ENCODE measurements at places on chromosomes 11 and 22.

DNA sequence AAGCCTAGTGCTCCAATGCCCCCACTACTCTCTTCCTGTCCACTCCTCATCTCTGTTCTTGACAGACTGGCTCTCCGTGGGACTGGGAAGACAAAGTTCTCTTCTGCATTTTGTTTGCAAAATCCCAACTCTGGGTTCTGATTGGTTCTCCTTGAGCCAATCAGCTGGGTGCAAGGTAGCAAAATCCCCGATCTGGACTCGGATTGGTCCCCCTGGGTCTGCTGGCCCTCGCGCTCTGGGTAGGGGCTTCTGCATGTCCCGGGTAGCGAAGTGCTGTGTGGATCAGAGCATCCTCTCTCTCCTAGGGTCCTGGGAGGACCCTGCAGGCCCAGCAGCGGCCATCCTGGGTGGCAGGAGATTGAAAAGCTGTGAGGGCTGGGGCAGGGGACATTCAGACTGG lies 22.3 kb upstream of the A4GALT start:
- DNase-seq = no peak

GRCh38 chr11:33476945-33477606 lies 219.9 kb downstream of the HIPK3 start:
- no peak for DNase-seq

GRCh38 chr22:21832291-21833290 lies 34.9 kb downstream of the MAPK1 start:
- no peak for DNase-seq

GRCh38 chr22:48920776-48921241 lies 906.9 kb downstream of the BRD1 start:
- no peak for DNase-seq

DNA sequence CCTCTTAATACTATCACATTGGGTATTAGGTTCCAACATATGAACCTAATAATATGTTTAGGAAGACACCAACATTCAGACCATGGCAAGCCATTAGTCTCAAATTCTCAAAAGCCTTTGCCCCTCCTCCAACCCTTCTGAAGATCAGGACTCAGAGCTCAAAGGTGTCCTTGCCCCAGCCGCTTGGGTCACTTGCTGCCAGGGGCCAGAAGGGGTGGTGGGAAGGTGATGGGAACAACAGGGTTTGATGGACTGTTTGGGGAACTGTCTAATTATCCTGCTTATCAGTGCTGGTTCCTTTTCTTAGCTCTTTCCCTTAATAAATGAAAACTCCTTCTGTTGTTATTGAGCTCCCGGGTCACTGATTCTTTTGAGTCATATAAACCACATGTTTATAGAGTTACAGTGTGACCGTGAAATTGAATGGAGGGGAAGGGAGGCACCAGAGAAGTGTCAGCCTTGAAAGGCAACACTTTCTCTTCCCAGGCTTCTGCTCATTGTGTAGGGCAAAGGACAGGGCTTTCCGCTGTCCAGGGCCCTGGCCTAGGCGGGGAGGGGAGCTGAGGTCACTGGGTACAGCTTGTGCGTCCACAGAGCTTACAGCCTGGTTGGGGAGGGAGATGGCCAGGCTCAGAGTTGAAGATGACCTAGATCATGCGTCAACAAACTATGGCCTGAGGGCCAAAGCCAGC lies 105.1 kb downstream of the FBXO7 start:
- no peak for DNase-seq

- no peak for DNase-seq
These were observed 19.2 kb upstream of the VSIG10L2 start for GRCh38 chr11:125926682-125927081.

DNA sequence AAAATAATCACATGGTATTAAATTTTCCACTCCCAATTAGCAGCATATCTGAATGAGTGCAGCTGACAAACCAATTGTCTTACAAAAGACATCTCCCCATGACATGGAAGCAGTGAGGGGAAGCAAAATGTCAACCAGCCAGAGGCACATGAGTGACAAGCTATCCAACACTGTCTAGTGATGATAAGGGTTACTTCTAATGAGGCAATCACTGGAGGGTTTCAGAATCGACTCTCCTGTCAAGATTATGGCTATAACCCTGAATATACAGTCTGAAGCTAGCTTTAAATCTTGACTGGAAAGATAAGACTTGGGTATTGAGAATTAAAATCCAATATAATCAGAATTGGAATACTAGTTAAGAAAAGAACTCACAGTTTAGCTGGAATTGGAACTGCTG lies 50.3 kb downstream of the AMBRA1 start:
- DNase-seq = no peak

DNA sequence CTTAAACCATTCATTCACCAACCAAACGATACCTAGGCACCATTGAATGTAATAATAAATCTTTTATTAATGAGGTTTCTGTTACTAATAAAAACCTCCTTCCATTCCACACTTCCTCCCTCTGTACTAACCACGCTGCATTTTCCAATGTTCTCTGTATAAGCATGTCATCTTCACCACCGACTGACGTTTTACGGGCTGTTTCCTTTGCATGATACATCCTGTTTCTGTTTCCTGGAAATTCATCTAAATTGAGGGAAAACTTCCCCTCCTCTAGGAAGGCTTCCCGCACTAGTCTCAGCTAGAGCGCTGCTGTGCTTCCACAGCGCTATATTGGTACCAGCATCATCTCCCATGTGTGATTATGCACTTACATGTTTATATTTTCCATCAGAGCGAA lies 2.1 kb downstream of the OR4D10 start:
- DNase-seq = no peak

GRCh38 chr11:20610825-20611224 lies 11.4 kb downstream of the SLC6A5 start:
- no peak for DNase-seq

- DNase-seq = peak; percentile 45
These were observed 47.2 kb upstream of the SYT7 start for GRCh38 chr11:61627850-61628661.

DNA sequence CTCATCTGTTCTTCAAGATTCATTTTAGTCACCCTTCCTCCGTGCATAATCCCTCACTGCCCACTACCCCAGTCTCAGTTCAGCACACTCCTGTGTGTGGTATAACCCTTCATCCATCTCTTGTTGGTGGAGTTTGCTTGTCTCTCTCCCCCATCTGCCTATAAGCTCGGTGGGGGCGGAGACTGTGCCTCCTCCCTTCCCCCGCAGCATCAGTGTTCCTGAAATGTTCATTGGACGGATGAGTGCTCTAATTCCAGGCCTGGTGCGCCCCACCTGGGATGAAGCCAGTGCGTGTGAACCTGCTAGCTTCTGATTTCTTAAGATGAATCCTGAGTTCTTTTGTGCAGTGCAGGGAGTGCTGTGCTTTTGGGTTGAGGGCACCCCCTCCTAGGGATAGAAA lies 100.0 kb downstream of the GRIK4 start:
- no peak for DNase-seq

- no peak for DNase-seq
These were observed 171.0 kb upstream of the ARHGAP20 start for GRCh38 chr11:110883256-110883655.

DNA sequence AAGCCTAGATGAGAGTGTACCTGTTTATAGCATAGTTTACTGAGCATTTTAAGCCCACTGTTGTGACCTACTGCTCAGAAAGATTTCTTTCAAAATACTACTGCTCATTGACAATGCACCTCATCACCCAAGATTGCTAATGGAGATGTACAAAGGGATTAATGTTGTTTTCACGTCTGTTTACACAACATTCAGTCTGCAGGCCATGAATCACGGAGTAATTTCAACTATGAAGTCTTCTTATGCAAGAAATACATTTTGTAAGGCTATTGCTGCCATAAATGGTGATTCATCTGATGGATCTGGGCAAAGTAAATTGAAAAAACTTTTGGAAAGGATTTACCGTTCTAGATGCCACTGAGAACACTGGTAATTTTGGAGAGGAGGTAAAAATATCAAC lies 112.9 kb downstream of the KIF18A start:
- no peak for DNase-seq

DNA sequence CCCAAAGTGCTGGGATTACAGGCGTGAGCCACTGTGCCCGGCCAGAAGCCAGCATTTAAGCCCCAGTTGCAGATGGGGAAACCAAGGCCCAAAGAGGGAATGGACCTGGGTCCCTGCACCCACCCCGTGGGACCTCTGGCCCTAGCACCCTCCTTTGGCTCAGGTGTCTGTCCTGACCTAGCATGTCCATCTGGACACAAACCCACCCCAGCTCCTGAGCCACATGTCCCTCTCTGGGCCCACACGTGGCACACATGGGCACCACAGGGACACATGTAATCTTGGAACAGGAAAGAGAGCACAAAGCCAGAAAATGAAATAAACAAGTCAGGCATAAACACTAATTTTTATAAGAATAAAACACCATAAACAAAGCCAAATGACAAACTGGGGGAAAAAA lies 9.6 kb downstream of the GGT5 start:
- DNase-seq = no peak

GRCh38 chr11:16252373-16252772 lies 104.0 kb downstream of the SOX6 start:
- DNase-seq = no peak

GRCh38 chr11:31096191-31096805 lies 273.2 kb downstream of the DCDC1 start:
- no peak for DNase-seq

DNA sequence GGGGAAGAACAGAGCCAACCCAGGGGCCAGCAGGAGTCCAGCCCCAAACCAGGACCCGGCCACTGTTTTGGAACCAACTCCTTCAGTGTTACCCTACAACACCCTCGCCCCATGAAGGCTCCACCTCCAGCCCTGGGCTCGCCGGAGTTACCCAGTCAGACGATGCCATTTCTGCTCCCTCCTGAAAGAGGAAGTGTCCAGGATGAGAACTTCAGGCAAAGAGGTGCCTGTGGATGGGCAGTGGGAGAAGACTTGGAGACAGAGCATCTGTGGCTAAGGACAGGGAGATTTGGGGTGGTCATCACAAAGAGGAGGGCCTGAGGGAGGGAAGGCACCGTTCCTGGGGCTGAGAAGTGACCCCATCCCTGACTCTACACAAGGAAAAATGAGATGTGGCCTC lies 14.0 kb downstream of the APOBEC3B start:
- DNase-seq = no peak

DNA sequence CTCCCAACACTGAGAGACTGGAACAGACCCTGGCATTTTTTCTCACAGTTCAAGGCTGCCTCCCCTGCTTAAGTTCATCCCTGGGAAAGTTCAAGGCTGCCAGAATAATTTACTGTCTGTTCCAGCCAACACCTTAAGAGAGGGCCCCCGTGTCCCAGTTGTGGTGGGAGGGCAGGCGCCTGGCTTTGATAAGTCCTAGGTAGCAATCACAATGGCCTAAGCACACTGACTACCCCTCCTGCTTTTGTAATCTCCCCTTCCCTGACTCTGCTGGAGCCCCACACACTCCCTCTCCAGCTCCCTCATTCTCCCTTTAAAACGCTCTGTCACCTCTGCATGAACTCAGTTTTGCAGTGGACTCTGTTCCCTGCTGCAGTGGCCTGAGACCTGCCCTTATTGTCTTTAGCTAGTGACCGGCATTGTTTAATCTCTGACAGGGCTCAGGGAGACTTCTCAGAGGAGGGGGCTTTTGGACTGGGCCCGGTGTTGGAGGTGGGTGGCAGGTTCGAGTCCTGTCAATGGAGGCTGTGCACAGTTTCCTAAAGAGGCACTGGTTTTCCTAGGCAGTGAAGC lies 507.2 kb downstream of the TBC1D22A start:
- no peak for DNase-seq

DNA sequence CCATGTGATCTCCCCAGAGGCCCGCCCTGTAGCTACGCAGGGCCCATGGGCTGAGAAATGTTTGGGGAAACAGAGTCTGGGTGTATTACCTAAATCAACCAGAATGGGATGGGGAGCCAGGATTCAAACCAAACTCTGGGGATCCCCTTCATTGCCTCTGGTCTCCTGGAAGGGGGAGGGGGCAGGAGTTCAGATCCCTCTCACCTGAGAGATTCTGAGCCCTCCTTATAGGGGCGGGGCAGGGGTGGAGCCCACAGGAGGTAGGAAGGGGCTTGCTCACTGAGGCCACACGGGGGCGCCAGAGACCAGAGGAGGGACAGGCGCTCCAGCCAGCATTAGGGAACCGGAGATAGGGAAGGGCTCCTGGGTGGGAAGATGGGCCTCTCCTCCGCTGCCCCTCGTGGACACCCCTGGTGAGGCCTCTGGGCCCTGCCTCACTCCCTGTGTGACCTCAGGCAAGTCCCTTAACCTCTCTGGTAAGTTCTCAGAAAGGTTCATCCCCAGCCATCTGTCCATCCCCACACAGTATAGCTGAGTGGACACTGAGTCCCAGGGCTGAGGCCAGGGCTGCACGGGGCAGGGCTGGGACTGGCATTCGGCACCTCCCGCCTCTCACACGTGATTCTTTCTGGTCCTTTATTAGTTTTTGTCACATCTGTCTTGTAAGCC lies 2.7 kb upstream of the CDC42BPG start:
- peak; percentile 98 for DNase-seq

DNA sequence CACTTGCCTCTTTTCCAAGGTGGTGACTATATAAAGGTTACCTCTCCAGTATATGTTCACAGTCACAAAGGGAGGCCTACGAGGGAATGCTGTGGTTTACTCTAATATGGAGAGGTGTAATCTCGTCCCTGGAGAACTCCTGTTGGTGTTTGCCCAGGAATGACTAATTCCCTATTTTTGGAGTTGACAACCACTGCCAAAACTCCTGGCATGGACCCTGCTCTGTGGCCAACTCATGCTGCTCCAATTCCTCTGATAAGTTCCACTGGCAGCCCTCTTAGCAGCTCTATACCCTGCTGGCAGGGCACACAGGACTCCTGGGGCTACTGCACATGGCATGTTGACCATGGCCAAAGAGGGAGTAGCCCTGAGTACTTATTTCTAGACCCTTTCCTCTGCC lies 418.7 kb upstream of the ANO5 start:
- DNase-seq = no peak

GRCh38 chr11:128207861-128208321 lies 379.5 kb downstream of the ETS1 start:
- DNase-seq = no peak

GRCh38 chr22:50620593-50621355 lies 7.2 kb downstream of the ARSA start:
- peak; percentile 78 for DNase-seq

DNA sequence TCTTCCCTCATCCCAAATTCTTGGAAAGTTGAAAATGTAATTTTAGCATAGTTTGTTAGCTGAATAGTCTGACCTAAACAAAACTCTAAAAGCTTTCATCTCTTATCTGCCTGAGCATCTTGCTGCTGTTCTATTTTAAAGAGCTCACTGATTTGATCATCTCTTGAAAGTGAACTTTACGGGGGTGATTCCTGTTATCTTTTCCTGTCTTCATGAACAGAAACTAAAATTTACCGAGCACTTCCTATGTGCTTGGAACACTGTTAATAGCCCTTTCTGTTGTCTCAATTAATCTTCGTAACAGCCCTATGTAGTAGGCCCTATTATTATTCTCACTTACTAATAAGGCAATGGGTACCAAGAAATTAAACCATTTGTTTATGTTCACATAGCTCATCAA lies 12.3 kb downstream of the AMOTL1 start:
- DNase-seq = no peak

DNA sequence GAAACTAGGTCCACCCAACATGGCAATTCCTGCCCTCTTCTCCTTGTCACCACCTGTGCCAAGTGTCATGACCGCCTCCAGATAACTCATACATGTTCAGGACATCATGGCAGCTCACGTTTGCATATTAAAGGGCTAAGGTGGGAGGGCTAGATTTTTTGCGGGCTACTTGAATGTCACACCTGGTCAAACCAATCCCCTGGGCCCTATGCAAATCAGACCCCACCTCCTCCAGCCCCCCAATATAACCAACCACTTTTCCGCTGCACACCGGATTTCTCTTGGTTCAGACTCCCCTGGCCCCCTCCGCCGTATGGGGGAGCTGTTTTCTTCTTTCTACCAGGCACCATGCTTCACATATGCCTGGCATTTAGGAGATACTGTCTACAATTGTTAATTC lies 12.6 kb downstream of the UPB1 start:
- no peak for DNase-seq

Measured in stimulated activated CD4-positive, alpha-beta T cell treated with anti-CD3 and anti-CD28 coated beads, Interleukin-2, amount 100 ng/mL, for 48 hours (primary cell).